ENCODE measurements at places on chromosomes 5 and 9.

DNA sequence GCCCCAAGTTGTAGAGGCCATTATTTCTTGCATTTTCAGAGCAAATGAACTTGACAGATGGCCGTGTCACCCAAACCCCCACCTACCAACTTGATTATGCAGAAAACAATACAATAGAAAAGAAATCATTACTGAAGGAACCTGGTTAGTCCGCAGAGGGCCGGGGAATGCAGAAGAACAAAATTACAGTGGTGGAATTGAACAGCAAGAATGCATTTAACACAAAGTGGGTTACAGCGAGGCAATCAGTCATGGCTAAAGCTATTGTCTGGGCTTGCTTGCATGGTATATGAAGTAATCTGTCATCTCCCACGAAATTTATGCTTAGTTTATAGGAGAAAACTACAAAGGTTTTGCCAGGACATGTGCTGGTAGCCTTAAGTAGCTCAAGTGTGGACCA, 238.3 kb upstream of the IRX1 start:
- no peak for DNase-seq

GRCh38 chr9:101119206-101119819, 90.8 kb downstream of the PLPPR1 start:
- DNase-seq = peak; percentile 0

GRCh38 chr5:86546582-86546981, 71.2 kb upstream of the COX7C start:
- no peak for DNase-seq

DNA sequence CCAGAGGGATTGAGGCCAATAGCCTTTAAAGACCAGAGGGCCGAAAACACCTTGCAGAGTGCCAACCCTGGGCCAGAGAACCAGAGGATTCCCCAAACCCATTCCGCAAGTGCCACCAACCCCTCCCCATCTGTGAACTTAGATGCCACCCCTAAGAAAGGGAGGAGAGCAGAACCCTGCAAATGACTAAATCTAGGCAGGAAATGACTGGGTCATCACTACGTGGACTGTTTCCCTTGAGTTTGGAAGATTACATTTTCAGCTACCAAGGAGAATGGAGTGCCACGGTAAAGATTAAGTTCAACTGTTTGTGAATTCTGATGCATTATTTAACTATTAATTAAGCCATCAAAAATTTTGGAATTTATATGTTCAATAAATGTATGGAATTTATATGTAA, 142.8 kb downstream of the ENC1 start:
- DNase-seq = no peak

Measured in DMS79 treated with DMSO at 0.1 percent for 48 hours (cell line).